CD4-positive, CD25-positive, alpha-beta regulatory T cell (primary cell): ENCODE measurements at places on chromosomes 6 and 20.

DNA sequence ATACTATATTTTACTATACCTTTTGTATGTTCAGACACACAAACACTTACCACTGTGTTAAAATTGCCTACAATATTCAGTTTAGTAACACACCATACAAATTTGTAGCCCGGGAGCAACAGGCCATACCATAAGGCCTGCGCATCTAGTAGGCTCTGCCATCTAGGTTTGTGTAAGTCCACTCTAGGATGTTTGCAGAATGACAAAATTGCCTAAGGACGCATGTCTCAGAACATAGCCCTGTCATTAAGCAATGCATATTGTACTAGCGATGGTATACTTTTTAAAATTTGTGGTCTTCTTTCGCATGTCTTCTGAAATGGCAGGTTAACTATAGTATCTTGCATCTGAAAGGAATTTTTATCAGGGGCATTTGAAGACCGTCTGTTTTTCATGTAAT lies 26.6 kb upstream of the MAP7 start:
- DNase-seq: no peak

DNA sequence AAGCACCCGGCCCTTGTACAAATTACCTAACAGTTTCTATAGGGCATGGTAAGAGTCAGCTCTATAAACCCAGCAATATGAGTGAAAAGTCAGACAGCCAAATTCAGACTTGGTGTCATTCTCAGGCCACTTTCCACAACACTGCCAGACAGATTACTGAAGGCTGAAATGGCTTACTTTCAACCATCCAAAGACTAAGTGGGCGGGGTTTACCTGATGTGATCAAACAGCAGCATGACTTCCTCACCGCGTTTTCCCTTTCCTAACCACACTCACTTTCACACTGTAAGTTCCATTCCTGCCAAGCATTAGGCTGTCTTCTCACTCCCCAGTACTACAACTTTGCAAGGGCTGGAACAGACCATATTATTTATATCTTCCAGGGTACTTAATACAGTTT lies 85.9 kb downstream of the SMLR1 start:
- DNase-seq: no peak

DNA sequence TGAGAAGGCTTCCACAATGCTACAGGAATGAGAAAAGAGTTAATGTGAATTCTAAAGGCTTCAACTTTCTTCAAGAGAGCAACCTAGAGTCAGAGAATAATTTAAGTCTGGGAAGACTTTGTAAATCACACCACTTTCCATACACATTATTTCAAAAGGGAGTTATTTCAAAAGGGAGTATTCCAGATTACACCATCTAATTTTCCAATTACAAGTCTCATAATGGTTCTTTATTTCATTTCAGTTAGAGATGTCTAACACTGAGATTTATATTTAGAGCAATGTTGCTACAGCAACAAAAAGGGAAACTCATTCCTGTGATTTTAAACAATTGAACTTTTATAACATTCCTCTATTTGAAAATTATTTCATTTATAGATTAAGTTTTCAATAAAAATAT lies 98.8 kb upstream of the DST start:
- DNase-seq: no peak

DNA sequence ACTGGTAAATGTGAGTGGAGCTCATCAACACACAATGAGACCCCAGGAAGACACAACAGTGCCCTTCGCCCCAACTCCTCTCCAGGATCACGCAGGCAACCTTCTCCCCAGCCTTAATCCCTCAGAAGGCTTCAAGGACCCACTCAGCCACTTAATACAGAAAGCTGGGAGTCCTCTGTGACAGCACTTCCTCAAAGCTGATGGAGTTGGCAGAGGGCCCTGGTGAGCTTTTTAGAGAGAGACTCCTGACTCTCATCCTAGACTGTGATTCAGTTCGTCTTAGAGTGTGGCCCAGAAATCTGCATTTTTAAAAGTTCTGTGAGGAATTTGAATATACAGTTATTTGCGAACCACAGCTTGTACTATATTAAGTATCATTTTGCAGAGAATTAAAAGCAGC lies 187.7 kb downstream of the UST start:
- DNase-seq: no peak

DNA sequence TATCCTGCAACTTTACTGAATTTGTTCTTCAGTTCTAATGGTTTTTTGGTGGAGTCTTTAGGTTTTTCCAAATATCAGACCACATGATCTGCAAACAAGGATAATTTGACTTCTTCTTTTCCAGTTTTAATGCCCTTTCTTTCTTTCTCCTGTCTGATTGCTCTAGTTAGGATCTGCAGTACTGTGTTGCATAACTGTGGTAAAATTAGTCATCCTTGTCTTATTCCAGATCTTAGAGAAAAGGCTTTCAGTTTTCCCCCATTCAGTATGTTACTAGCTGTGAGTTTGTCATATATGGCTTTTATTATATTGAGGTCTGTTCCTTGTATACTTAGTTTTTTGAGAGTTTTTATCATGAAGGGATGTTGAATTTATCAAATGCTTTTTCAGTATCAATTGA lies 4.3 kb downstream of the MICA start:
- DNase-seq: no peak

DNA sequence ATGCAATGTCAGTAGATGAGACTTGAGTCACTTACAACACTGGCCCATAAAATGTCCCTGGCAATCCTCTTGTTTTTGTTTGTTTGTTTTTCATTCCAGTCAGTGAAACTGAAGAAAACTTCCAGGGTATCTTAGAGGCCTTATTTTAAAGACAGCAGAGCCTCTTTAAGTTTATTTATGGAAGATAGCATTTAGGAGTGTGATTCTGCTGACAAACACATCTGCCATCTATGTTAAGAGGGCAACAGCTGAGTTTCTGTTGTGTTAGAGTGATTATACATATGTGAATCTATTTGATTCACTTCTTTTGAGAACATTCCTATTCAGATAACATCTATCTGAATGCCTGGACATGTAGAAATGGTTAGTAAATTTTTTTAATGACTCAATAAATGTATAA lies 812.6 kb downstream of the TENT5A start:
- no peak for DNase-seq
